Stimulated activated CD4-positive, alpha-beta T cell treated with anti-CD3 and anti-CD28 coated beads, Interleukin-1b, Interleukin-23, amount 100 ng/mL, for 48 hours (primary cell): ENCODE measurements at places on chromosomes 1 and 21.
A peak's percentile ranks its signal among the peaks of the same experiment; 100 is the strongest.

- DNase-seq = no peak
Observed at GRCh38 chr1:29331729-29332128, 95.4 kb downstream of the PTPRU start.

- DNase-seq = no peak
Observed at GRCh38 chr1:215251428-215251827, 168.9 kb downstream of the KCNK2 start.

GRCh38 chr21:45309069-45309986, 21.6 kb upstream of the POFUT2 start:
- peak; percentile 42 for DNase-seq

DNA sequence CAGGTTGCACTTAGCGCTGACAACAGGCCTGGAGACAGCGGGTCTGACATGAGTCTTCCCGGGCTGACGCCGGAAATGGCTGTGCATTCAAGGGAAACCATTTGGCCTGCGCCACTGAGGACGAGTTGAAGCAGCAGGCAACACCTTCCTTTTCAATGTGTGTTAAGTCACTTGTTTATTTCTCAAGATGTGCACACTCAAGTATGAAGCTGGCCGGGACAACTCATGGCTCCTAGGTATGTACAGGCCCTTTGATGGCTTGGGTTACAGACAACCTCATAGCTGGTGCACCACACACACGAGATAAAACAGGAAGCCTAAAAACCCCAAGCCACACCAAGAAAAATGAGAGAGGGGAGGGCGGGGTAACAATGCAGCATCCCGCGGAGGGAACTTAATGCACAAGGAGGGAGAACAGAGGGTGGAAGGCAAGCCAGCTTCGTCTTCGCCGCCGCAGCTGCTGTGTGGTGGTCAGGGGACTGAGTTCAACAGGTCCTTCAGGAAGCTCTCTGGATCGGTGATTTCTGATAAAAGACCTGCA, 118.0 kb upstream of the IFFO2 start:
- peak; percentile 53 for DNase-seq

GRCh38 chr1:17711941-17712340, 43.2 kb upstream of the ACTL8 start:
- no peak for DNase-seq

DNA sequence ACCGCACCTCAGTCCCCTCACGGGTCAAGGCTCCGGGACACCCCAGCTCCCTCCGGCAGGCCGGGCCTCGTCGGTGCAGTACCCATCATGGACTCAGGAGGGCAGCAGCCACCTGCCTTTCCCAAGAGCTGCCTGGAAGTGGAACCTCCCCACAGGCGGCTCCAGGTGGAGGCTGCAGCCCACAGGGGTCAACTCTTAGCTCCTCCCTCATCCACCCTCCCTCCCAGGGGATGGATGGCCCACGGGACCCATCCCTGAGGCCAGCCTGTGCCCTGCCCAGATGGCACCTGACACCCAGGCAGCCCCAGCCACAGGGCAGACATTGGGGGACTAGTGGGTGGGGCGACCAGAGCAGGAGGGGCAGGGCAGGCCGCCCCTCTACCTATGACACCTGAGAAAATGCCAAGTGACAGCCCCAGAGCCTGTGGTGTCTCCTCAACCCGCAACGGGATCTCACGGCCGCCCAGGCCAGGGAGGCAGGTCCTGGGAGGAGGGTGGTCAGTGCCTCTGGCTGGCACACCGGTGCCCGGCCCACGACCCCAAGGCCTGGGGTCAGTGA, 1.2 kb upstream of the ARHGEF16 start:
- DNase-seq = peak; percentile 72

DNA sequence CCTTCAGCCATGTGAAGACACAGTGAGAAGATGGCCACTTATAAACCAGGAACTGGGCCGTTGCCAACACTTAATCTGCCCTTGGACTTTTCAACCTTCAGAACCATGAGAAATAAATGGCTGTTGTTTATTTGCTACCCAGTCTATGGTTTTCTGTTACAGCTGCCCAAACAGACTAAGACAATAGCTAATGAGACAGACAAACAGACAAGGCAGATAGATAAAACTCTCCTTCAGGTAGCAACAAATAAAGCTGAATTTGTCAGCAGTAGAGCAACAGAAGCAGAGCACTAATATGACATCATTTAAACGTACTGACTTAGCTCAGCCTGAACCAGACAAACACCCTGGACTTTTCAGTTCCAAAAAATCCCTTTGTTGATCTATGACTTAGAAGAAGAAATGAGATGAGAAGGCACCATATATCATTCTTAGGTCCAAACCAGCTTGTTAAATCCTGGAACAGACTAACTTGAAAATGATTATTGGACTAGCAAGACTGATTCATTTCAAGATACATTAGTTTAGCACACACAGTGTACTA, 27.0 kb downstream of the ZZZ3 start:
- no peak for DNase-seq

- no peak for DNase-seq
Observed at GRCh38 chr1:110089561-110090275, 19.2 kb upstream of the ALX3 start.
